ENCODE measurements at places on chromosomes 1 and 21.

GRCh38 chr1:5304702-5305101 lies 650.3 kb downstream of the AJAP1 start:
- DNase-seq = no peak

GRCh38 chr1:88228114-88228513 lies 456.0 kb upstream of the PKN2 start:
- no peak for DNase-seq

DNA sequence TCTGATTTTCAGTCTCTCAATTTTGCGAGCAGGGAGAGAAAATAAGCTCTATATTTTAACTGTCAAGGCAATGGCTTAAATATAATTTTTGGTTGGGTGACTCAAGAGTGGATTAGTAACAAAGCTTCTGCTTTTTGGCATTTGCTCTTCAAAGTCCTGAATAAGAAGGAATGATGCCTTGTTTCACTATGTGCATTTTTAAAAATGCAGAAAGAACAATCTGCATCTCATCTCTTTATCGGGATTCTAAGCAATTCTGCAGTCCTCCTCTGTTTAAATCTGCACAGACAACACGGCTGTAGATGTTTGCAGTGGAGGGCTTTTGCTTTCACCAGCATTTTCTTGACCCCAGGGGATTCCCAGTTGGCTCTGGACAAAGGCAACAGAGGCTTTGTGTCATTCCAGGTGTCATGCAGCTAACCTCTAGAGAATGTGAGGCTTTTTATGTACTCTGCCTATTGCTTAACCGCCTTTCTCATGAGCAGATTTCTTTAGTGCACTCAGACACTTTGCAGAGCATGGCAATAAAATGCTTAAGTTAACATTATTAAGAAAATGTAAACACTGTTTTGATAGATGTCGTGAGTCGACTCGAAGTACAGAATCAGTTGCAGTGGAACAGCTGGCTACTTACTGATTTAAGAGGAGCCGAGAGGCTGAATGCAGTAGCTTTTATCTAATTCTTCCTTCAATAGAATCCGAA lies 783.2 kb upstream of the NEGR1 start:
- DNase-seq = no peak

DNA sequence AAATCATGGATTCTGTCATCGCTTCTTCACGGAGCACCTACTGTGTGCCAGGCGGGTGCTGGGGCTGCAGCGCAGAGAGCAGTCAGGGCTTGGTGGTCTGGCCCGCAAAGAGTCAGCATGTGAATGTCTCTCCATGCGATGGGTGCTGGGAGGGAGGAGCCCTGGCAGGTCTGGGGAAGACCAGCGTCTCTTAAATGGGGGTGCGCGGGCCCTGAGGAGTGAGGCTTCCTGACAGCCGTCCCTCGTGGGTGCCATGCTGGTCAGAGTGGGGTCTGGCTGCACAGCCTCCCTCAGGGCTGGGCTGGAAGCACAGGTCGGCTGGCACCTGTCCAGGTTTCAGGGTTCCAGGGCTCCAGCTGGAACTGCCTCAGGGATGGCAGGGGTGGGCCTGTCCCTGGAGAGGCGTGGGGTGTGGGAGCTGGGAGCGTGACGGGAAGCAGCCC lies 18.5 kb downstream of the TP73 start:
- DNase-seq = no peak

DNA sequence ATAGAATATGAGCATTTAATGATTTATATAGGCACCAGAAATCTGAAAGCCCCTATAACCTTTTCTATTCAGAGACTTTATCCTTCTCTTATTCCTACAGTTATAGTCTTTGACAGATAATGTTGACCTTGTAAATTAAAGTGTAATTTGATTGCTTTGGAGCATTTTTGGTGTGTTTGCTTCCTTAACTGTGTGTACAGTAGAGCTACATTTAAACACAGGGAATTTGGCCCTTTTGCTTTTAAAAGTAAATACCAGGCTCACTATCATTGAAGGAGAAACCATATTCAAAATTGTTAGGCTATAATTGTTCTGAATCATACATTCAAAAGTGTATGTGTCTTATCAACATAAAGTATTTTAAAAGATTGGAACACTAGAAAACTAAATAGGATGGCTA lies 33.0 kb downstream of the STXBP3 start:
- DNase-seq = no peak

DNA sequence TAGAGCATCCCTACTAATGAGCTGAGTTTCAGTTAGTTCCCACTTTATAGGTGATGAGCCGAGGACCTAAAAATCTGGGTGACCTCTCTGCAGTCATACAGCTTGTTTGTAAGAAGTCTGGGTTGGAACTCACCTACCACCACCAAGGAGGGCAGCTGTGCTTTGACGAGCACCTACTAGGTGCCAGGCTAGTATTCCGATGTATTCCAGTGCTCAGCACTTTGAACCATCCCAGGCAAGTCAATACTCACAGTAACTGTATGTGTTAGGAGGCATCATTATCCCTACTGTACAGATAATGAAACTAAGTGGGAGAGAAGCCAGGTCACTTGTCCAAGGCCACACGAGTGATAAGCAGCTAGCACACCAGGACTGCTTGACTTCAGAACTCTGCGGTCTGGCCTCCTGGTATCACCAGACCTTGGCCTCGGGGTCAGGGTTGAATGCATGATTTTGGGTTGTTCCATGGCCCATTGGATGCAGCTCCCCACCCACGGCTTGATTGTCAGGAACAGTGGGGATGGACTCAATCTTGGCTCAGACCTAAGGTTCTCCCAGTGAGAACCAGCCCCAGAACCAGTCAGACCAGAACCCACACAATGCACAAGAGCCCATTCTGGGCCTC lies 20.7 kb downstream of the ECE1 start:
- DNase-seq = no peak

DNA sequence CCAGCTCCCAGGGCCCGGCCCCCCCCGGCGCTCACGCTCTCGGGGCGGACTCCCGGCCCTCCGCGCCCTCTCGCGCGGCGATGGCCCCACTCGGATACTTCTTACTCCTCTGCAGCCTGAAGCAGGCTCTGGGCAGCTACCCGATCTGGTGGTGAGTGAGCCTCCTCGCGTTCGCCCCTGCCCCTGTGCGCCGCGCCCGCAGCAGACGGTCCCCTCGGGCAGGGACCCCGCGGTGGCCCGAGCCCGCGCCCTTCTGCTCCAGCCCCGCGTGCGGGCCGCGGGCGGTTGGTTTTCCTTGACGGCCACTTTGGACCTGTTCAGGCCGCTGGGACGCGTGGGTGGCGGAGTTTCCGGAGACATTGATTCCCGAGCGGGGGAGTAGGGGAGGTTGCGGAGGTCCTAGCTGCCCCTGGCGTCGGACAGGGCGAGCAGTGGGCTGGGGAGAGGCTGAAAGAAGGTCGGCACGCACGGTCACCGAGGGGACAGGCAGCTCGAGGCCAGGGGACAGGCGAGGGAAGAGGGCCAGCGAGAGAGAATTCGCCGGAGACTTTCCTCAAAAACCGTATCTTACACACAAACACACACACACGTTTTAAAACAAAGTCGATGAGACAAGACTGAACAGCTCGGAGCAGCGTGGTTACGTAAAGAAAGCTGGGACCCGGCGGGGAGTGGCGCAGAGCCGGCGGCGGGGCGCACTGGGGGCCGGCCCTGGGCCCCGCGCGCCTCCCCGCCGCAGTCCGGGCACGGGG lies 427 bp downstream of the WNT3A start:
- no peak for DNase-seq

GRCh38 chr1:11080931-11081330 lies 18.7 kb downstream of the EXOSC10 start:
- DNase-seq = no peak

DNA sequence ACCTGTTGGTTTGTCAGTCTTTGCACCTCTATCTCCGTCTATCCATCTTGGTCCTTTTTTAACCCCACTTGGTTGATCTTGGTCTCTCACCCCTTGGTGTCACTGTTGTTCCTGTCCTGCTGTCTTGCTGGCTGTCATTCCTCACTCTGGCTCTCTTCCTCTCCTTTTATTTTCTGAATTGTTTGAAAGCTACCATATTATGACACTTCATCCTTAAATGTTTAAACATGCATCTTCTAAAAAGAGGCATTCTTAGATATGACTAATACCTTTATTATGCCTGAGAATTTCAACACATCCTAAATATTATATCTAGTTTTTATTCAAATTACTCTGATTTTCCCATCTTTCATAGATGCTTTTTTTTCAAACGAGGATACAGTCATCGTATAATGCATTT lies 37.0 kb downstream of the BACH1 start:
- peak; percentile 45 for DNase-seq

DNA sequence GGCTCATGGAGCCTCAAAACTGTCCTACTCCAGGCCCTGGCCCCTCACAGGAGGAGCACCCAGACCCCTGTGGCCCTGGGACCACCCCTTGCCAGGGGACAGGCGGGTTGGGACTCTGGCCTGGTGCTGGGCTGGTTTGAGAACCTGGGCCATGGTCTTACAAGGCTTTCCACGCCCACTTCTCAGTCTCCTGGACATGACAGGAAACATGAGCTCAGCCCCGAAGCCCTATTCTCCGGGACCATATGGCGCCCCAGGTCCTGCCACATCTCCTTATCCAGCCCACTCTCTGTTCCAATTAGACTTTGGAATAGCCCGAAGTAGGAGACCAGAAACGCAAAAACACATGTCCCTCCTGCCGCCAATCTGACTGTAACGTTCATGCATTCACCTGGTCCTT lies 47.9 kb downstream of the KCNAB2 start:
- no peak for DNase-seq
